Caco-2 (cell line): ENCODE measurements at places on chromosomes 5 and 9.

DNA sequence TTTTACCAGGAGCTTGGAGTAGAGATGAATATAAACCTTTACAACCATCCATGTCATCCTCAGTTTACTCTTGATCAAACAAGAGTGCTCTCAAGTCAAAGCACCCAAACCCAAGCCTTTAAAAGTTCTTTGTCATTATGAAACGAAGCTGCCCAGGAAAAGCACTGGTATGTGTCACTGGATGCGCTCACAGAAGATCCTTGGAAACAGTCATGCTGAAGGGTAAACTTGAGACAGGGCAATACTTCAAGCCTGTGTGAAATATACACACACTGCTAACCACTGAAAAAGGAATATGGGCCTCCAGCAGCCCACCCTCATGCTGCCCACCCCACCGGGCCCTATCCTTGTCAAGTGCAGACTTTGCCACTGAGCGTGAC, 84.5 kb downstream of the PRRT1B start:
- no peaks in the 10 kb centered on the region for H3K27me3 ChIP-seq
- H3K4me1 ChIP-seq: peaks cover 2% of the 10 kb centered on the region
- no peaks in the 10 kb centered on the region for H3K36me3 ChIP-seq
- DNase-seq: no peak
- no peak overlapping the region for H3K4me3 ChIP-seq

- no peaks in the 10 kb centered on the region; the same call in 1 of the 2 replicates for H3K27me3 ChIP-seq
- H3K4me1 ChIP-seq: no peaks in the 10 kb centered on the region
- no peak overlapping the region for H3K27ac ChIP-seq
- no peak overlapping the region for H3K4me3 ChIP-seq
Observed at GRCh38 chr9:34512131-34513078, 10.4 kb downstream of the ENHO start.

DNA sequence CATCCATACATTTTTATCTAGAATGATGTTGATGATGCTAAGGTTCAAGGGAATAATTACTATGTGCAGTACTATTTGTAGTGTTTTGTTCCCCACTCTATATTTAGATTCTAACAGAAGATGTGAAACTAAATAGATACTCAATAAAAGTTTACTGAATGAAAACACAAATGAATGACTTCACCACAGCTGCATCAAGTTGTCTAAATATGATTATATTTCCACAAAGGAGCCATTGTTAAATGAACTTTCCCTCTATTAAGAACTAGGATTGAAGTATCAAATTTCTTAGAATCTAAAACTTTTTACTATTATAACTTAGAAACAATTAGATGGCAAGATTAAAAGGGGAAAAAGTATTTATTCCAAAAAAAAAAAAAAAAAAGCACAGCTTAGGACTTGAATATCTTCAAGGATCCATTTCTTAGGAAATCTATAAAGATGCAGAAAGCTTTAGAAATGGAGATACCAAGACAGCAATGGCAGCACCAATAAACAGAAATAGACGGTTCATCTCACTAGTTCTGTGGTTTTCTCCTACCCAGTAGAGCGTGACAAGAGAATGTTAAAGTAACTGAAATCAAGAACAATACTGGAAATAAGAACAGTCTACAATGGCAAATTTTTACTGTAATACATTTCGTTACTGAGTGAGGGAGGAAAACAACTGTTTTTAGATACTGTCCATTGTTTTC, 347.6 kb downstream of the EBF1 start:
- no peaks in the 10 kb centered on the region for H3K4me1 ChIP-seq
- H3K27ac ChIP-seq: no peak overlapping the region
- H3K4me3 ChIP-seq: no peak overlapping the region
- H3K27me3 ChIP-seq: no peaks in the 10 kb centered on the region; the same call in 1 of the 2 replicates
- no peaks in the 10 kb centered on the region for H3K36me3 ChIP-seq
- no peak for DNase-seq

DNA sequence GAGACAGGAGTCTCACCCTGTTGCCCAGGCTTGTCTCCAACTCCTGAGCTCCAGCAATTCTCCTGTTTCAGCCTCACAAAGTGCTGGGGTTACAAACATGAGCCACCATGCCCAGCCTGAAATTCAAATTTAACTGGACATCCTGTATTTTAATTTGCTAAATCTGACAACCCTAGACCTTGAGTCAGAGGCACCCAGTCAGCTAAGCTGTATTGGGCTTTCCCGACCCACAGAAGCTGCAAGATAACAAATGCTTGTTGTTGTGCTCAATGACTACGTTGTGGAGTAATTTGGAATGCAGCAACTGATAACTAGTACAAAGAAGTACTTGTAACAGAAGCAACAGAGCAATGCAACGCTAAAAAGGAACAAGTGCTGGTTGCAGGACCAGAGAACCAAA, 533.1 kb downstream of the NTRK2 start:
- no peaks in the 10 kb centered on the region for H3K36me3 ChIP-seq
- no peaks in the 10 kb centered on the region for H3K27me3 ChIP-seq
- no peaks in the 10 kb centered on the region for H3K4me1 ChIP-seq
- DNase-seq: no peak
- no peak overlapping the region for H3K27ac ChIP-seq
